ENCODE measurements at places on chromosomes 7 and 10. TPM values are rescaled to one million over a fixed set of nuclear protein-coding genes. Genes with fewer than 3 reads are reported as not detected.
A peak's percentile ranks its signal among the peaks of the same experiment; 100 is the strongest.

ADRB1 gene
- 0.47 TPM for total RNA-seq

SYNPO2L gene
- 0.34 TPM for total RNA-seq

PLAU gene
- total RNA-seq, result 706 TPM

CALN1 gene
- total RNA-seq, result not detected

AZGP1 gene
- 25.6 TPM for total RNA-seq

CUBN gene
- total RNA-seq, result 0.27 TPM

MRC1 gene
- total RNA-seq, result not detected

GNG11 gene
- total RNA-seq, result 2.6 TPM

TTYH3 gene
- 167 TPM for total RNA-seq

LOXL4 gene
- total RNA-seq, result 2.6 TPM

UNCX gene
- not detected for total RNA-seq

IFIT3 gene
- 45.2 TPM for total RNA-seq

MSANTD7 gene
- 21.9 TPM for total RNA-seq

TM9SF3 gene
- 177 TPM for total RNA-seq

CDNF gene
- total RNA-seq, result 2.4 TPM

DNA sequence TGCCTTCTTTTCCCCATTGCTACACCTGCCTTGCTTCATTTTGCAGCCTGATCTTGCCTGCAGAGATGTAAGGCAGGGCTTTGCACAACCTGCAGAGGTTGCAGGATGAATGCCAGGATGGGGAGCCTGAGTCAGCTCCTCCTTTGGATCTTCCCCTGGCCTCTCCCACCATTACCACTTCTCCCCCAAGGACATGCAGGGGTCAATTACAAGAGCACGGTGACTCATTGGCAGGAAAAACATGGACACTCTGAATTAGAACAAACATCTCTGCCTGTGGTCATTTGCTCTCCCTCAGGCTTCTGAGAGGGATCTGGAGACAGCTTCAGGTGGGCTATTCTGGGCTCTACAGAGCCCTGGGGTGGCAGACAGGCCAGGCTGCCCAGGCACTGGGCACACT is 89.2 kb downstream of the HERPUD2 start:
- DNase-seq, result no peak

- DNase-seq, result peak; percentile 59
These were observed 39.6 kb upstream of the HSPB1 start for GRCh38 chr7:76262683-76263402.

- no peak for DNase-seq
These were observed 177.9 kb upstream of the C7orf33 start for GRCh38 chr7:148412691-148413090.

- no peak for DNase-seq
These were observed 306.2 kb downstream of the FRMD4A start for GRCh38 chr10:14024329-14025202.

DNA sequence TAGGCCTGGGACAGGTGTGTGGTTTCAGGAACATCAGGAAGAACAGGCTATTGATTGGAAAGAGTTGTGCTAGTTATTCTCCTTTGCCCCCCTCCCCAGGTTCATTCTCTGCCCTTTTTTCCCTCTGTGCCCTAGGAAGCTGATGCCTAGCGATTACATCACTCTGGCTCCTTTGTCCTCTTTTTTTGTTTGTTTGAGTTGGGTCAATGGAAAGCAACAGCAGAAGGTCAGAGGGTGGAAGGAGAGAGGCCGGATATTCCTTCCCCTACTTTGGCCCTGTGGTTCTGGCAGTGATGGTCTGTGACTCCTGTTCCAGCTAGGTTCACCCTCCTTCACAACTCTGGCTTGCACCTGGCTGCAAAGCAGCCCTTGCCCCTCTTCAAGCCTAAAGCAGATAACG is 18.9 kb downstream of the LOXL4 start:
- DNase-seq, result no peak

DNA sequence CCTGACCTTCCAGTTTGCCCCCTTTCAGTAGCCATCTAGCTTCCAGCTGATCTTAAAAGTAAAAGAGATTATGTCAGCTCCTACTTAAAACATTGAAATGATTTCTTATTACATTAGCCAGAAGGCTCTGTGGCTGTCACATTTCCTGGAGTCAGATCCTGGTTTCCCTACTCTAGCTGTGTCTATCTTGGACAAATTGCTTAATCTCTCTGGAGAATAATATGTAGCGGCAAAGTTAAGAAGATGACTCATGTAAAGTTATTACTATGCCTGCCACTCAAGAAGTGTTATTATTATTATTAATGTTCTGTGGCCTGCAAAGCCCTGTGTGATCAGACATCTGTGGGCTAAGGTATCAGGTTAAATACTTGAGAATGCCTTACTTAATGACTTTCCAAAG is 107.2 kb downstream of the RUNDC3B start:
- no peak for DNase-seq

GRCh38 chr7:85695533-85695932 is 508.7 kb upstream of the SEMA3D start:
- DNase-seq, result peak; percentile 1

DNA sequence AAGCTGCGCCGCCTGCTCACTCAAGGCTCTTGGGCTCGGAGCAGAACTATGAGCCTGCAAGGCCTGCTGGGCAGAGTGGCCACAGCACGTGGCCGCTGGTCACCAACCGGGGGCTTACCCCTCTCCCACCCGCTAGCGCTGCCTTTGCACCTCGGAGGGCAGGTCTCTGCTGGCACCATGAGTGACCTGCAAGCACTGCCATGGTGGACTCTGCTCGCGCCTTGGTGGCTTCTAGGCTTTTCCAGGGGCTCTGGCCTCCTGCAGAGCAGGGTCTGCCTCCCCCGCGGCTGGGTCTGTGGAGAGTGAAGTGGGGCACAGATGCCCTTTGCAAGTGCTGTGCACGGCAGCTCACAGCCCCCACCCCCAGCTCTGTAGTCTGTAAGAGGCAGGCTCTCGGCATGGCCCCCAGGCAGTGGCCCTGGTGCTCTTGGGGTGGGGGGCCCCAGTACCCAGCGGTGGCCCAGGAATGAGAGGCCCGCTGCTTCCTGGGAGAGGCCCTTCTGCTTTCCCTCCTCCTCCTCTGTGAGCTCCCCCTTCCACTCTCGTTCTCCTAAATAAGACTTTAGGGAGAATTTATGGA is 119.6 kb downstream of the INPP5A start:
- DNase-seq, result no peak

GRCh38 chr10:26696786-26697162 is 727 bp upstream of the PDSS1 start:
- DNase-seq, result no peak

GRCh38 chr10:115026056-115026745 is 67.0 kb upstream of the ATRNL1 start:
- DNase-seq, result no peak

GRCh38 chr10:7130191-7130911 is 280.5 kb downstream of the SFMBT2 start:
- DNase-seq, result no peak

DNA sequence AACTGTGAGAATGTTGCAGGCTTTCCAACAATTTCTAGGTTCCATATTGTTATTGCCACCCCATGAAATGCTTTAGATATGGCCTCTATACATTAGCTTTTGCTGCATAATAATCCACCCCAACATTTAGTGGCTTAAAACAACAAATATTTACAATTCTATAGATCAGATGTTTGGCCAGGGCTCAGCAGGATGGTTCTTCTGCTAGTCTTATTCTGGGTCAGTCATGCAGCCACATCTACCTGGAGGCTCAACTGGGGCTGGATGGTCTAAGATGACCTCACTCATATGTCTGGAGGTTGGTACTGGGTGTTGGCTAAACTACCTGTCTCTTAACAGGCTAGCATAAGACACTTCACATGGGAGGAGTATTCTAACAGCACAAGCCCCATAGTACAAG is 607.3 kb downstream of the LRMDA start:
- no peak for DNase-seq

- no peak for DNase-seq
These were observed 21.7 kb upstream of the FOXI2 start for GRCh38 chr10:127715249-127715648.

GRCh38 chr7:103605640-103606039 is 159.6 kb upstream of the SLC26A5 start:
- DNase-seq, result no peak

DNA sequence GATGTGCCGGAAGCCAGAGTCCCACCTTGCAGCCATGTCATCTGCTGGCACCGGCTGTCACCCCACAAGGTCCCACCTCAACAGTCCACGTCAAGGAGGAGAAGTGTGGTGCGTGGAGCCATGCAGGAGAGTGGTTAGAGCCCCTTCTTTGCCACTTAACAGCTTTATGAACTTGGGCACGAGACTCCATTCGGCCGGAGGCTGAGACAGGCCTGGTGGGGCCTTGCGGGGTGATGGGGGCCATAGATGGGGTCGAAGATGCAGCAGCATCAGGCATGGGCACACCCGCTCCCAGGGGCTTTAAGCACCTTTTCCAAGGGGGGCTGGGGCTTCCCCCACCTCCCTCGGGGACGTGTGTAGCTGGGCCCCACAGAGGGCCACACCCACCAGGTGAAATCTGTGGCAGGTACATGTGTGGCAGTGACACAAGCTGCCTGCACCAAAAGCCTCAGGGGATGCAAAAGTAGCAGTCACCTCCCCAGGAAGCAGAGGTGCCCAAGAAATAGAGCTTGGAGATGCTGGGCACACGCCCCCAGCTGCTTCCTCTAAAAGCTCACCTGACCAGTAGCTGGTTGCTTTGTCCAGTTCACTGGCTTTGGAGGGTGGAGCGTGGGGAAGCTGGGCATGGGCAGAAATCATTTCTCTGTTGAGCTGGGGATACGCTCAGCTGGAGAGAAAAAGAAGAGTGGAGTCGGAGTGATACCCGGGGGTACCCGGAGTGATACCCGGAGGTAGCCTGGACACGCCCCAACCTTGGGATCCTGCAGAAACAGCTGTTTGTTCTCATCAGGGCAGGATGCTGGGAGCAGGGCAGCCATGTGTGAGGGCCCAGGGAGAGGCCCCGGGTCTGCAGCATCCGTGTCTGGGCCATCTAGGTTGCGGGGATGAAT is 199.8 kb downstream of the EBF3 start:
- DNase-seq, result no peak

- DNase-seq, result peak; percentile 60
These were observed 3.9 kb upstream of the GATA3 start for GRCh38 chr10:8050556-8051108.

DNA sequence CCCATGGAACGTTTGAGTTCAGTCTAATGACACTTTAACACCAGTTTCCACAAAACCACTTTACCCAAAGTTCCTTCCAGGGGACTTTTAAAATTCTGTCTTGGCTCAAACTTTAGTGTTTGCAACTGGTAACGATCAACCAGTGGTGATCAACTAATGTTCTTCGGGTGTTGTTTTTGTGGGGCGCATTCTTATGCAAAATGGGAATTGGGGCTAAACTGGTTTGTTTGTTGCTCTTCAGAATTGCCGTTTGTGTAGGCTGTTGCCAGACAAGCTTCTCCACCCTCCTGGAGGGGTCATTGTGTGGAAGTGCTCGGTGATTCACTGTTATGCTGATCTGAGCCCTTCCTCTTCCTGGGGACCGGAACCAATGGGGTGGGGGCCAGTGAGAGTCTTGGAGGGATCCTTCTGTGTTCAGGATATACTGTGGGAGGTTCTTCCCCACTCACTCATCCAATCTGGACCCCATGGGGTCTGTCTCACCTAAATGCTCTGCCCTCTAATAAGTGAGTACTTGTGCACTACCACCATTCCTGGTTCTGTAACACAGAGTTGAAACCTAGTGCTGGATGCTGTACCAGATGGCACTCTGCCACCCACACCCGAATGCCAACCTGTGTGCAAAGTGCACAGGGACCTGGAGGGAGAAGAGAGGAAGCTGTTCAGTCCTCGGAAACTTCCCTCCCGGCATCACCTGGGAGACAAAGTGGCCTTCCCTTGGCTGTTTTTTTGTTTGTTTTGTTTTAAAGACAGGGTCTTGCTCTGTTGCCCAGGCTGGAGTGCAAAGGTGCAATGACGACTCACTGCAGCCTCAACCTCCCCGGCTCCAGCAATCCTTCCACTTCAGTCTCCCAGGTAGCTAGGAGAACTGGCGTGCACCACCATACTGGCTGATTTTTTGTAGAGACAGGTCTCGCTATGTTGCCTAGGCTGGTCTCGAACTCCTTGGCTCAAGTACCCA is 2.1 kb downstream of the NFE2L3 start:
- peak; percentile 83 for DNase-seq

GRCh38 chr7:47659664-47660462 is 78.0 kb upstream of the TNS3 start:
- no peak for DNase-seq

DNA sequence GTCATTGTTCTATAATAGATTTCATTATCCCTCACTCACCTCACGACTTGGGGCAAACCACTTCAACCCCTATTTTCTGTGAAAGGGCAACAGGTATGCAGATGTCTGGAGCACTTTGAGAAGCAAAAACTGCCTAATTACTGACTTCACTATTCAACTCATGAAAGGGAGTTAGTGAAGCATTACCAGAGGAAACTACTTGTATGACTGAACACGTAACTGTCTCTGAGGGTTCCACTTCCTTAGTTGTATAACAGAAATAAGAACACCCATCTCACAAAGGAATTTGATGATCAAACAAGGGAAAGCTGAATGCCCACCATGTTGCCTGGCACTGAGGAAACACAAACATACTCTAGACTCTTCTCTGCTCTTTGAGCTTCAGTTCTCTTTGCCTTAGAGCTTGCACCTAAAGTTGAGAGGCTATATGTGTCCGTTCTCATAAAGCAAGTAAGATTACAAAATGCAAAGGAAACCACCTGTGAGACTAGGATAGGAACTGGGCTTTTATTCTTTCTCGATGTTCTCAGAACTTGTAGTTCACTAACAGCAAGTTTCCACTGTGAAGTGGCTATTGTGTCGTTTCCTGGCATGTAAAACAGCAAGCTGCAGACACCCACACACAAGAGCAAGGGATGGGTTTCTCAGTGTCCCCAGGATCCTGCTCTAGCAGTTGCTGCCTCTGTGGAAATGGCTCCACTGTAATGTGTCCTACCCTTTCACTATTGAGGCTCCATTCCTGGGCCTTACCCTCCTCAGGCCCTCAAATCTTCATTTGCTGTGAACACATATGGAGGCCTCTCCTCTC is 2.6 kb downstream of the TMEM243 start:
- DNase-seq, result no peak

GRCh38 chr7:127413962-127414361 is 21.5 kb upstream of the ZNF800 start:
- no peak for DNase-seq

DNA sequence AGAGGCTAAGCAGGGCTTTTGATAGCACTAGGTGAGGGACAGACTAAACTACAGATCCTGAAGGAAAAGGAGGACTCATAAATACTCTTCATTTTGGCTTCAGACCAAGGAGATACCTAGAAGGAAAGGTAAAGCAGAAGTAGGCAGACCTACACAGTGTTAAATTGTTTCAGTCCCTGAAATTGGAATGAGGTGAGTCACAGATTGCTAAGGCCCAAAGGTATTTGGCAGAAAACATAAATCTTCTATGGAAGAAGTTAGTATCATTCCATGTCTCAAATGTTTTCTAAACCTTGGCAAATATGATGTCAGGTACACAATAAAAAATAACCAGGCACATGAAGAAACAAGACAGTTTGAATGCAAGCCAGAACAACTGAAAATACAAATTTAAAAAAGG is 30.0 kb downstream of the MTERF1 start:
- no peak for DNase-seq

- DNase-seq, result no peak
These were observed 90.8 kb downstream of the JCAD start for GRCh38 chr10:29968585-29968984.
